Type B pancreatic cell (in vitro differentiated cells): ENCODE measurements at places on chromosomes 16 and 17. TPM values are rescaled to one million over a fixed set of nuclear protein-coding genes. Genes with fewer than 3 reads are reported as not detected.

- DNase-seq, result no peak
- no peaks in the 10 kb centered on the region for H3K36me3 ChIP-seq
- peaks cover 64% of the 10 kb centered on the region for H3K27me3 ChIP-seq
Observed at GRCh38 chr16:30027588-30028437, 3.3 kb downstream of the TLCD3B start.

DNA sequence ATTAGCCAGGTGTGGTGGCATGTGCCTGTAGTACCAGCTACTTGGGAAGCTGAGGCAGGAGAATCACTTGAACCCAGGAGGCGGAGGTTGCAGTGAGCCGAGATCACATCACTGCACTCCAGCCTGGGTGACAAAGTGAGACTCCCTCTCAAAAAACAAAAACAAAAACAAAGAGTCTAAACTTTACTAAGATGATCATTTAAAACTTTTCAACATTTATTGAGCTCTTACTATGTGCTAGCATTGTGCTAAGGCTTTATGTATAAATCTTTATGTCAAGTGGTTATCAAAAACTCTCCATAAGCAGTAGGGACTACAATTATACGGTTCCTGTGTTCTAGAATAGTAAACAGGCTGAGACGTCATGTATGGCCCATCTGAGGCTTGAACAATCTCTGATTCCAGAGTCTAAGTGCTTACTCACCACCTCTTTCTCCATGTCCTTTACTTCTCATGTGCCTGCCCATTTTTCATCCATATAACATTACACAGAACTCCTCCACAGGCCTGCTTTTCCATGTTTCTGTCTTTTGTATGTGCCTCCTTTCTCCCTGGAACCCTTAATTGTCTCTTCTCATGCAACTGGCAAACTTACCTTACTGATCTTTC is 66.7 kb downstream of the NUP88 start:
- H3K27me3 ChIP-seq, result no peaks in the 10 kb centered on the region
- peaks cover 10% of the 10 kb centered on the region for H3K4me1 ChIP-seq
- H3K27ac ChIP-seq, result no peak overlapping the region
- no peak for DNase-seq
- H3K36me3 ChIP-seq, result peaks cover 18% of the 10 kb centered on the region

DNA sequence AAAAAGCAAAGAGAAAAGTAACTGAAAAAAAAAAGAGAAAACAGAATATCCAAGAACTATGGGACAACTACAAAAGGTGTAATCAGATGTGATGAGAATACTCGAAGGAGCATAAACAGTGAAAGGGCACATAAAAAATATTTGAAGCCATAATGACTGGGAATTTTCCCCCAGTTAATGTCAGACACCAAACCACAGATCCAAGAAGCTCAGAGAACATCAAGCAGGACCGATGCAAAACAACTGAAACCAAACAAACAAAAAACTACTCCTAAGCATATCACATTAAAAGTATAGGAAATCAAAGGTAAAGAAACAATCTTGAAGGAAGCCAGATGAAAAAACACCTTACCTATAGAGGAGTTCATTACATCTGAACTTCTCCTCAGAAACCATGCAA is 27.6 kb upstream of the IRX5 start:
- H3K4me1 ChIP-seq, result no peaks in the 10 kb centered on the region
- H3K27me3 ChIP-seq, result no peaks in the 10 kb centered on the region

GRCh38 chr16:31451681-31452351 is 7.5 kb upstream of the ARMC5 start:
- DNase-seq, result no peak
- H3K4me1 ChIP-seq, result peaks cover 22% of the 10 kb centered on the region
- no peaks in the 10 kb centered on the region for H3K36me3 ChIP-seq
- peak overlapping the region; percentile 27 for H3K4me3 ChIP-seq

GRCh38 chr17:82551779-82552457 is 32.4 kb downstream of the FOXK2 start:
- H3K4me1 ChIP-seq, result peaks cover 27% of the 10 kb centered on the region
- H3K36me3 ChIP-seq, result peaks cover 3% of the 10 kb centered on the region
- no peak for DNase-seq

DNA sequence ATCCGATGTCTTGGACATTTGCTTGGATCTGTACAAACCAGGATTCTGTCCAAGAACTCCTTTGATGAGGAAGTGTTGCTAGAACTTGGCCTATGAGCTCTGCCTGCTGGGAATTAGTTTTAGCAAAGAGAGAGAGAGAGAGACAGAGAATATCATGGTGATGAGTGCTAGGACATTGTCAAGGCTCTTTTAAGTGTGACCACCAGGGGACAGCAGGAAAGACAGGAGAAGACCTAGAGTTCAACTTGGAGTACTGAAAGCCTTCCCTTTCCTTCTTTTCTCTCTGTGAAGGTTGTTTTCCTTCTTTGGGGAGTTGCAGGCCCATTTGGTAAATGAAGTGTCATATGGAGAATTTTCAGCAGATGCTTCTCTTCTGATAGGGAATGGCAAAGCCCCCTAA is 389.2 kb upstream of the HSBP1 start:
- H3K27me3 ChIP-seq, result peaks cover 24% of the 10 kb centered on the region
- H3K4me3 ChIP-seq, result no peak overlapping the region
- no peaks in the 10 kb centered on the region for H3K36me3 ChIP-seq
- no peaks in the 10 kb centered on the region for H3K4me1 ChIP-seq
- H3K27ac ChIP-seq, result no peak overlapping the region

DNA sequence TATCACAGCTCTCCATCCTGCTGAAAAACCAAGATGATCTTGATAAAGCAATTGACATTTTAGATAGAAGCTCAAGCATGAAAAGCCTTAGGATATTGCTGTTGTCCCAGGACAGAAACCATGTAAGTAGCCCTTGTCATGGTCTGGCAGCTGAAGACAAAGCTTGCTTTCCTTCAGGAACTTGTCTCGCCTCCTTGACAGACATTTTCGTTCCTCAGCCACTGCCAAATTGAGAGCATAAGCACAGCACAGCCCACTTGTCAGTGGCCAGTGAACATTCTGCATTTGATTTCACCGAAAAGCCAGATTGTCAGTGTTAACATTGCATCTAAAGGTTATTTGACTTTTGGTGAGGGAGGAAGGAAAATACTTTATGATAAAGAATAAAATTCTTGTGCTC is 35.6 kb downstream of the MAP3K3 start:
- H3K27ac ChIP-seq, result no peak overlapping the region
- H3K27me3 ChIP-seq, result no peaks in the 10 kb centered on the region
- peaks cover 16% of the 10 kb centered on the region for H3K36me3 ChIP-seq
- H3K4me3 ChIP-seq, result no peak overlapping the region

GRCh38 chr16:4160658-4161430 is 44.6 kb upstream of the ADCY9 start:
- no peaks in the 10 kb centered on the region for H3K27me3 ChIP-seq
- no peak for DNase-seq
- no peak overlapping the region for H3K4me3 ChIP-seq
- H3K27ac ChIP-seq, result no peak overlapping the region
- no peaks in the 10 kb centered on the region for H3K36me3 ChIP-seq
- H3K4me1 ChIP-seq, result no peaks in the 10 kb centered on the region

DNA sequence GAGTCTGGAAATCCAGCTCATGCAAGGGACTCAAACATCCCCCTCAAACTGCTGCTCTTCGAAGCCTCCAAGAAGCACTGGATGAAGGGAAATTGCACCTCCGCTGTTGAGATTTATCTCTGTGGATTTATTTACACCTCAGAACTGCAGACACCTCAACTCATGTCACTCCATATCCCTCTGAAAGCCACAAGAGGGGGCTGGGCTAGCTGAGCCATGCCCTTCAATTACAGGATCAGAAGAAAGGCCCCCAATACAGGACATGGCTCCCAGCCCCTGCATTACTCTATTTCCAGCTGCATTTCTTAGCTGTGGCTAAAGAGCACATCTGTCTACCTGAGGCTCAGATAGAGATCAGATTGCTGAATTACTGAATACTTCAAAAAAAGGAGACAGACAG is 103.1 kb upstream of the DYNLRB2 start:
- no peaks in the 10 kb centered on the region for H3K4me1 ChIP-seq
- no peaks in the 10 kb centered on the region for H3K36me3 ChIP-seq
- no peak overlapping the region for H3K4me3 ChIP-seq

DNA sequence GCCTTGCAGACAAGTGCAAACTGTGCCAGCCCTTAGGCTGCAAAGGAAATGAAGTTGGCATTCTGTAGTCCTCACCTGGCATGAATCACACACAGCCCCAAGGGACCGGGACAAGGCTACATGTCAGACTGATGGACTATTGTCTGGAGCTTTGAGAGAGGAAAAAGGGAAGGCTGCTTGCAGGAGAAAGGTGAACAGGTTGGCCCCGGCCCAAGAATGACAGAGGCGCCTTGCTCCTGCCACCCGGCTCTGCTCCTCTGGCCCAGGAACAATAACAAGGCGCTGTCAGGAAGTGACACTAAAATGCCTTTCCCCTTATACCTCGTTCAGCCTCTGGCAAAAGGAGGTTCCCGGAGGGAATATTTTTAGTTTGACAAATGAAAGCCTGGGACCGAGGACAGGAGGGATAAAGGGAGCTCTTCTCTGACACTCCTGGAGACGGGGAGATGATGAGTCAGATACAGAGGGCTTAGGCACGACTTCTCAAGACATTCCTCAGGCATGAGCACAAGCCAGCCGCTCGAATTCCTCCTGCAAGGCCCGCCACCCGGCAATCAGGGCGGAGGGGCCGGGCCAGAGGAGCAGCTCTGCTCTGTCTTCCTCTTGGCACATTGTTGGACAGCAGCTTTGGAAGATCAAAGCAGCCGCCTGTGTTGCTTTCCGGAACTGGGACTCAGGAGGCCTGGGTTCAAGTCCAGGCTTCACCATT is 105.8 kb downstream of the NOG start:
- peaks cover 19% of the 10 kb centered on the region for H3K4me1 ChIP-seq
- peaks cover 21% of the 10 kb centered on the region for H3K27me3 ChIP-seq
- peak; percentile 80 for DNase-seq
- peaks cover 3% of the 10 kb centered on the region for H3K36me3 ChIP-seq
- H3K4me3 ChIP-seq, result peak overlapping the region; percentile 34

AIPL1 gene
- total RNA-seq, result not detected in 2 replicates

CPHXL2 gene
- total RNA-seq, result not detected in 2 replicates

VAT1L gene
- 0.76 and 12.4 TPM in 2 replicates for total RNA-seq
